ENCODE measurements at places on chromosomes 2 and 18.
A peak's percentile ranks its signal among the peaks of the same experiment; 100 is the strongest.

DNA sequence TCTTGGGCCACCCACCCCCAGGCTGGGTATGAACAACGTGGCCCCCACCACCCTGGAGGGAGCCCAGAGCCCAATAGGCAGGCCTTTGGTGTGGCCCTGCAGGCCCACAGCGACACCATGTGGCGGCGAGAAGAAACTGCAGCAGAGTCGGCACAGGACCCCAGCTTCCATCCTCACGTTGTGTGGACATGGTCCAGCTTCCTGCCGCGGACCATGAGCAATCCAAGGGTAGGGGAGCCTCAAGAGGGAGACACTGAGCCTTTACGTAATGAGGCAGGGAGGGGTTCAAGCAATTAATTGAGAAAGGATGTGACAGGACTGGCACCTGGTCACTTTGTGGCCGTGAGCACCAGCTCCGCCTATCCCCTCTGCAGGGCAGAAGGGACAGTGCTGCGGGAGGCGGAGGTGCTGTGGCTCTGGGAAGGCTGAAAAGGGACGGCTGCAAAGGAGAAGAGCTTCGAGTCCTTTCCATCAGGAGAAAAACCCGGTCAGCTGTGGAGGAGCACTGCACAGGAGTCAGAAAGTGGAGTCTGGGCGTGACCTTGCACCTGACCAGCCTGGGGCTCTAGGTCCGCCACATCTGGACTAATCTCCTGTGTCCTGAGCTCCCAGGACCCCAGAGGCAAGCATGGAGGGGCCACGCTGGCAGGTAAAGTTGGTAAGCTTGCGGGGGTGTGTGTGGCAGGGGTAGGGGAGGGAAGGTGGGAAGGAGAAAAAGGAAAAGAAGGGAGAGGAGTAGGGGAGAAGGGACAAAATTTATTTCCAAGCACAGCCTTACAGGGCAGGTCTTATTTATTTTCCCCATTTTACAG is 44.9 kb downstream of the TMEM37 start:
- DNase-seq, result peak; percentile 34

DNA sequence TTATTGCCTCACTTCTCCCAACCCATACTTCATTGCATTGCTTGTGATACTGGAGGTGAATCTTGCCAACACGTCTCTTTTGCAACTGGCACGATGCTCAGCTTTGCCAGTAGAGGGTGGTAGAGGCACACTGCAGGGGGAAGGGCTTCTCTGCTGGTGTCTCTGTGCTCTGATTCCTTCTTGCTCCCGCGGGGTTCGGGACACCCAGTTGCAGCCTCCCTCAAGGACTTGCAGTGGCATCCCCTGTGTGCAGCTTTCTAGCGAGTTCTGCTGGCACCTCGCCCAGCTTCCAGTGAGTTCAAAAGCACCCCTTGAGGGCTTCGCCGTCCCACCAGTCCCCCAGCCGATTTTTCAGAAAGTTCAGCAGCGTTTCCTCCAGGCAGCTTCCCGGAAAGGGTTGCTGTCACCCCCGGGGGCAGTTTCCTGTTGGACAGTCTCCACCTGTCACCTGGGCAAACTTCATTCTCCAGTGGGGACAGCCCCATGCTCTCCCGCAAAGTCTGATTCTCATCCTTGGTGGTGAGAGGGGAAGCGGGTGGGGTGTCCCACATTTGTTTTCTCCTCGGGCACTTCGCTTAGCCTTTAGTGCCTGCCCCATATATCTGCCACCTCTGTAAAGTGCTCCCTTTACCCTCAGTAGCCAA is 35.4 kb upstream of the EN1 start:
- DNase-seq, result peak; percentile 52

GRCh38 chr2:18721038-18721922 is 131.9 kb upstream of the NT5C1B start:
- DNase-seq, result no peak

- DNase-seq, result no peak
These were observed 37.6 kb downstream of the CCBE1 start for GRCh38 chr18:59659508-59660170.

DNA sequence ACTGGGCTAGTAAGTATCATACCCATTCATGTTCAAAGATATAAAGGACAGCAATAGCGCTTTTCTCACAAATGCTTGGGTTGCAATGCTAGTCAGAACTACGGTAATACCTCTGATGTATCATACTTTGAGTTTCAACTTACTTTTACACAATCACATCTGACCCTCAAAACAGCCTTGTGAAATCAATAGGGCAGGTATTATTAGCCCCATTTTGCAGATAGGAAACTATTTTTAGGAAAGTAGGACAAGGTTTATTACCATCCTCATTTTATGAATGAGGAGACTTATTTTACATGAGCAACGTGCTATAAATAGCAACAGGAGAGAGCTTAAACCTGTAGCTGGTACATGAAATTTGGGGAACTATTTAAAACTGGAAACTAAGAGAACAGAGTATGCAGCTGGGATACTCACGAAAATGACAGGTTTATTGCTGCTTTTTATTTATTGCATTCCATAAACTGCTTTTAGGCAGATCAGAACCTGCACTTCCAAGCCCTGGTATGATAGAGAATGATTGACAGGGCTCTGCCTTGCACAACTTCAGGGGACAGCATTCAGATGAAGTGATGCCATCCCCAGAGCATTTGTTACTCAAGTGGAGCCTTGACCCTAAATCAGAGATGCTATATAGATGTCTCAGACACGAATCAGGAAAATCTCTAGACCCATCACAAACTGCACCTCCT is 42.4 kb upstream of the PPM1B start:
- no peak for DNase-seq

Data from activated CD4-positive, alpha-beta memory T cell treated with anti-CD3 and anti-CD28 coated beads, Interleukin-2, amount 10 ng/mL, durations not matched to agents 7 days and 5 days (primary cell).